Esophagus muscularis mucosa (tissue), 4 donors: ENCODE measurements at places on chromosomes 16 and 17. TPM values are rescaled to one million over a fixed set of nuclear protein-coding genes. Genes with fewer than 3 reads are reported as not detected.

The EPN3 gene
- not detected for total RNA-seq

The PITPNM3 gene
- total RNA-seq: 64.2 TPM

The G6PC3 gene
- total RNA-seq: 28.2 TPM

The CSH1 gene
- not detected for total RNA-seq

The ACADVL gene
- total RNA-seq: 516 TPM

GRCh38 chr17:31390748-31391495 lies 553 bp upstream of the RAB11FIP4 start:
- peak overlapping the region; percentile 62 for H3K4me3 ChIP-seq
- H3K27ac ChIP-seq: no peak overlapping the region
- peaks cover 3% of the 10 kb centered on the region for H3K27me3 ChIP-seq
- peak; percentile 77 for DNase-seq
- peaks cover 11% of the 10 kb centered on the region for H3K4me1 ChIP-seq

DNA sequence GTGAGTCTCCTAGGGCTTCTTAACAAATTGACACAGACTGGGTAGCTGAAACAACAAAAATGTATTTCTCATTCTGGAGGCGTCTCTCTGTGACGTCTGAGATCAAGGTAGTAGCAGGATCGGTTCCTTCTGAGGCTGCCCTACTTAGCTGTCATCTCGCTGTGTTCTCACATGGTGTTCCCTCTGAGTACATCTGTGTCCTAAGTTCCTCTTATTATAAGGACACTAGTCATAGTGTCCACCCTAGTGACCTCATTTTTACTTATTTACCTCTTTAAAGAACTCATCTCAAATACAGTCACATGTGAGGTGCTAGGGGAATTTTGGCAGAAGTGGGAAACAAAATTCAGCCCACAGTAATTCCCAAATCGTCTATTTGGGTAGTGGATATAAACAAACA lies 529.1 kb downstream of the NPIPA7 start:
- H3K27ac ChIP-seq: no peak overlapping the region
- DNase-seq: peak; percentile 19
- no peaks in the 10 kb centered on the region for H3K4me1 ChIP-seq
- no peak overlapping the region for H3K4me3 ChIP-seq
- H3K27me3 ChIP-seq: no peaks in the 10 kb centered on the region

- H3K27ac ChIP-seq: no peak overlapping the region
- H3K4me1 ChIP-seq: no peaks in the 10 kb centered on the region
- H3K36me3 ChIP-seq: no peaks in the 10 kb centered on the region
- no peak for DNase-seq
These were observed 506.8 kb upstream of the SOX9 start for GRCh38 chr17:71613996-71614395.

- no peaks in the 10 kb centered on the region for H3K27me3 ChIP-seq
- H3K27ac ChIP-seq: peak overlapping the region; percentile 19
- H3K36me3 ChIP-seq: peaks cover 59% of the 10 kb centered on the region
- no peak overlapping the region for H3K4me3 ChIP-seq
- H3K4me1 ChIP-seq: no peaks in the 10 kb centered on the region
These were observed 27.9 kb downstream of the SMG6 start for GRCh38 chr17:2275722-2276121.

GRCh38 chr17:81249223-81250040 lies 10.3 kb downstream of the NDUFAF8 start:
- DNase-seq: no peak
- no peak overlapping the region for H3K27ac ChIP-seq
- H3K27me3 ChIP-seq: no peaks in the 10 kb centered on the region
- H3K36me3 ChIP-seq: peaks cover 34% of the 10 kb centered on the region

- no peaks in the 10 kb centered on the region for H3K36me3 ChIP-seq
- peaks cover 7% of the 10 kb centered on the region for H3K4me1 ChIP-seq
- no peak overlapping the region for H3K27ac ChIP-seq
- H3K4me3 ChIP-seq: no peak overlapping the region
- DNase-seq: peak; percentile 70
These were observed 57.7 kb downstream of the CMC2 start for GRCh38 chr16:80948886-80949493.

- H3K27ac ChIP-seq: no peak overlapping the region
- H3K27me3 ChIP-seq: no peaks in the 10 kb centered on the region
- no peaks in the 10 kb centered on the region for H3K36me3 ChIP-seq
- DNase-seq: no peak
- H3K4me1 ChIP-seq: peaks cover 53% of the 10 kb centered on the region
These were observed 315.4 kb downstream of the MAP2K6 start for GRCh38 chr17:69729944-69730343.

DNA sequence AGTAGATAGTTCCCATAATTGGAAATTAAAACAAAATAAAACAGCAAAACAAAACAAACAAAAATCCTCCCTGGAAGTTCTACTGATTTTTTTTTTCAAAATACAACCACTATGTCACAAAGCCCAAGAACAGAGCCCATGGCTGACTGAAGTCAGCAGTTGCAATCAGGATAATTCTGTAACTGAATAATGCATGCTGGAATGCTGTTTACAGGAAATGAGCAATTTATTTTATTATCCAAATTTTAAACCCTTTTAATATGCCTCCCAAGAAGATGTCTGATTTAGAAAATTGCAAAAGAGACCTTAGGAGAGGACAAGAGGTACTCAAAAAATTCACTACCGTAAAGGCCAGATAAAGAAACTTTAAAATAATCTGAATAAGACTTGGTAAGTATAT lies 578.2 kb downstream of the TOX3 start:
- H3K4me1 ChIP-seq: no peaks in the 10 kb centered on the region
- H3K36me3 ChIP-seq: no peaks in the 10 kb centered on the region
- H3K4me3 ChIP-seq: no peak overlapping the region
- DNase-seq: no peak
- H3K27ac ChIP-seq: no peak overlapping the region

DNA sequence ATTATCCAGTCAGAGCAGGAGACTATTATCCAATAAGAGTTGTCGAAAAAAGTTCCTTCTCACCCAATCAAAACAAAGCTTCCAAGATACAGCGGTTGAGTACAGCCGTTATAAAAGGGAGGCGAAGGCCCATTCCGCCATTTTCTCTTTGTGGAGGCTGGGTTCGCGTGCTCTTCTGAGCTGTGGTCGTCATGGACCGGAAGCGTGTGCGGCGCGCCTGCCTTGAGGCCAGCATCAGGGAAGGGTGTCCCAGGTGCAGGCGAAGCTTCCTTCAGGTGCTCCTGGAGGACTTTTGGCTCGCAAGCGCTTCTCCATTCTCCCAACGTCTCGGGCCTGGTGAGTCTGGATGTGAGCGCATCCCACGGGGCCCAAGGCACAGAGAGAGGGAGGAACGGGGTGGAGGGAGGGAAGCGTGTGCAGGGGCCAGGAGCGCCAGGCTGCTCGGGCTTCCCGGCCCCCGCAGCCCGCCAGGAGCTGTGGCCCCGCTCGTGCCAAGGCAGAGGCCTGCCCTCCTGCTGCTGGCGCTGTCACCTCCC lies 99.2 kb downstream of the GOSR1 start:
- no peaks in the 10 kb centered on the region for H3K27me3 ChIP-seq
- no peak for DNase-seq
- no peak overlapping the region for H3K27ac ChIP-seq
- H3K4me3 ChIP-seq: no peak overlapping the region
- no peaks in the 10 kb centered on the region for H3K36me3 ChIP-seq
- H3K4me1 ChIP-seq: no peaks in the 10 kb centered on the region

GRCh38 chr16:31475946-31476302 lies 4.0 kb downstream of the TGFB1I1 start:
- H3K27me3 ChIP-seq: no peaks in the 10 kb centered on the region
- peaks cover 79% of the 10 kb centered on the region for H3K4me1 ChIP-seq
- peak overlapping the region; percentile 36 for H3K4me3 ChIP-seq
- peak overlapping the region; percentile 70 for H3K27ac ChIP-seq
- H3K36me3 ChIP-seq: peaks cover 46% of the 10 kb centered on the region
- DNase-seq: no peak

DNA sequence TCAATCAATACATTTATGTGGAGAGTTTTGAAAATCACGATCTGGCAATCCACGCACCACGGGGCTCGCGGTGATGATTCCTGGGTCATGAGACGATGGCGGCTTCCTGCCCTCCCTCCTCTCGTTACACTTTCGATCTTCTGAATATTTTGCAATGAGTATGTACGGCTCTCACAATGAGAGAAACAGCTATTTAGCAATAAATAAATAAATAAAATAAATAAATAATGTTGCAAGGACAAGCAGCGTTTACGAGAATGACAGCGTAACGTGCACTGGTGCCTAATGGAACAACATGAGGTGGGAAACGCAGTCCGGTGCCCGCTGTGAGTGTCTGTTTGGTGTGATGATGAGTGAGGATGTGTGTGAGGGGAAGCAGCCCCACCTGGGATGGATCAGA lies 46.7 kb upstream of the JPH3 start:
- no peaks in the 10 kb centered on the region for H3K27me3 ChIP-seq
- H3K4me1 ChIP-seq: peaks cover 11% of the 10 kb centered on the region
- H3K36me3 ChIP-seq: no peaks in the 10 kb centered on the region
- H3K4me3 ChIP-seq: no peak overlapping the region
- DNase-seq: no peak
- no peak overlapping the region for H3K27ac ChIP-seq

GRCh38 chr17:47973541-47973940 lies 2.6 kb downstream of the CDK5RAP3 start:
- peaks cover 28% of the 10 kb centered on the region for H3K4me1 ChIP-seq
- no peak overlapping the region for H3K27ac ChIP-seq
- no peaks in the 10 kb centered on the region for H3K27me3 ChIP-seq

GRCh38 chr17:44708401-44709263 lies at the start of gene DBF4B:
Gene DBF4B (plus strand): TSS chr17:44708665. CDS start chr17:44708821, 156 bp downstream.
- peak; percentile 92 for DNase-seq
- H3K4me3 ChIP-seq: peak within 1 kb of the TSS; percentile 79
- peaks cover 15% of the 10 kb centered on the region for H3K4me1 ChIP-seq
- peak within 1 kb of the TSS; percentile 74 for H3K27ac ChIP-seq
- no peaks in the 10 kb centered on the region for H3K27me3 ChIP-seq

DNA sequence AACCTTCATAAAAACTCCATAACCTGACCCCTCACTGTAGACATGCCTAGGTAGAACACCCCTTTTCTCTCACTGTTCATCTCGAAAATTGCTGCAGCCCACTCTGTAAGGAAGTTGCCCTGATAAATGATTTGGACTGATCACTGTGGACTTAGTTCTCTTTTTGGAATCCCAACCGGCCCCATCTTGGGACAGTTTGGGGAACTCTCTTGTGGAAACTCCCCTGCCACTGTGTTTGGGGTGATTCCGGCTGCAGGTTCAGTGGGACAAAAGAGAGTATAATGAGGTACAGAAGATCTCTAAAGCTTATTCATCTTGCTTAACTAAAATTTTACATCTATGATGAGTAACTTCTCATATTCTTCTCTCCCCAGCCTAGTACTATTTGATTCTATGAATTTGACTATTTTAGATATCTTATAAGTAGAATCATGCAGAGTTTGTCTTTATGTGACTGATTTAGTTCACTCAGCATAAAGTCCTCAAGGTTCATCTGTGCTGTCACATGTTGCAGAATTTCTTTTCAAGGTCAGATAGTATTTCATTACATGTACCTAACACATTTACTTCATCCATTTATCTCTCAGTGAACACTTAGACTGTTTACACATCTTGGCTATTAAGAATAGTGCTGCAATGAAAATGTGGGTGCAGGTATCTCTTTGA lies 84.9 kb downstream of the ABCA8 start:
- no peak overlapping the region for H3K4me3 ChIP-seq
- peaks cover 3% of the 10 kb centered on the region for H3K36me3 ChIP-seq
- no peak overlapping the region for H3K27ac ChIP-seq
- DNase-seq: no peak
- no peaks in the 10 kb centered on the region for H3K4me1 ChIP-seq

- no peaks in the 10 kb centered on the region for H3K36me3 ChIP-seq
- H3K27ac ChIP-seq: no peak overlapping the region
- peaks cover 14% of the 10 kb centered on the region for H3K27me3 ChIP-seq
These were observed 89.9 kb downstream of the CYLD start for GRCh38 chr16:50831751-50832150.

DNA sequence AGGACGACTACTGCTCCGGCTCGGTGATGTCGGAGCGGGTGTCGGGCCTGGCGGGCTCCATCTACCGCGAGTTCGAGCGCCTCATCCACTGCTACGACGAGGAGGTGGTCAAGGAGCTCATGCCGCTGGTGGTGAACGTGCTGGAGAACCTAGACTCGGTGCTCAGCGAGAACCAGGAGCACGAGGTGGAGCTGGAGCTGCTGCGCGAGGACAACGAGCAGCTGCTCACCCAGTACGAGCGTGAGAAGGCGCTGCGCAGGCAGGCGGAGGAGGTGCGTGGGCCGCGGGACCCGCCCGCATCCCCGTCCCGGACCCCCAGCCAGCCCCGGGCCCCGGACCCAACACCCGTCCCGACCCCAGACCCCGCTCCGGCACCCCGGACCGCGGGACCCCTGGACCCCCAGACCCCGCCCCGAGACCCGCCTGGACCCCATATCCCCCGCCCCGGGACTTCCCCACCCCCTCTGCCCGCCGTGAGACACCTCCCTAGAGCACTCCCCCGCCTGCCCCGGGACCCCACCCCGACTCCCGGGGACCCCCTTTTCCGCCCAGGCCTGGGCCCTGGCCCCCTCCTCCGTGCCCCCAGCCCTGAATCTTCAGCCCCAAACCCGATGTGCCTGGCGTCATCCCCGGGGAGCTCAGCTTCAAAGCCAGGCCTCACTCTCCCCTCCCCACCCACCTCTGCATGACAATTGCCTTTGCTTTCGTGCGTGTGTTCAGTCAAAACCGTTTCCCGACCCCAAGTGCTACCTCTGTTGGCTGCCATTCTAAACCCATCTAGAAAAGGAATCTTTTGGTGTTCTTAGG lies 594 bp downstream of the MAPK8IP3 start:
- peak overlapping the region; percentile 92 for H3K4me3 ChIP-seq
- H3K4me1 ChIP-seq: peaks cover 61% of the 10 kb centered on the region
- peaks cover 11% of the 10 kb centered on the region for H3K36me3 ChIP-seq
- no peak for DNase-seq
- peak overlapping the region; percentile 91 for H3K27ac ChIP-seq

GRCh38 chr17:63848834-63849689 lies 6.6 kb upstream of the SMARCD2 start:
- no peaks in the 10 kb centered on the region for H3K36me3 ChIP-seq
- DNase-seq: peak; percentile 98
- peak overlapping the region; percentile 77 for H3K27ac ChIP-seq
- peak overlapping the region; percentile 44 for H3K4me3 ChIP-seq
- no peaks in the 10 kb centered on the region for H3K27me3 ChIP-seq

DNA sequence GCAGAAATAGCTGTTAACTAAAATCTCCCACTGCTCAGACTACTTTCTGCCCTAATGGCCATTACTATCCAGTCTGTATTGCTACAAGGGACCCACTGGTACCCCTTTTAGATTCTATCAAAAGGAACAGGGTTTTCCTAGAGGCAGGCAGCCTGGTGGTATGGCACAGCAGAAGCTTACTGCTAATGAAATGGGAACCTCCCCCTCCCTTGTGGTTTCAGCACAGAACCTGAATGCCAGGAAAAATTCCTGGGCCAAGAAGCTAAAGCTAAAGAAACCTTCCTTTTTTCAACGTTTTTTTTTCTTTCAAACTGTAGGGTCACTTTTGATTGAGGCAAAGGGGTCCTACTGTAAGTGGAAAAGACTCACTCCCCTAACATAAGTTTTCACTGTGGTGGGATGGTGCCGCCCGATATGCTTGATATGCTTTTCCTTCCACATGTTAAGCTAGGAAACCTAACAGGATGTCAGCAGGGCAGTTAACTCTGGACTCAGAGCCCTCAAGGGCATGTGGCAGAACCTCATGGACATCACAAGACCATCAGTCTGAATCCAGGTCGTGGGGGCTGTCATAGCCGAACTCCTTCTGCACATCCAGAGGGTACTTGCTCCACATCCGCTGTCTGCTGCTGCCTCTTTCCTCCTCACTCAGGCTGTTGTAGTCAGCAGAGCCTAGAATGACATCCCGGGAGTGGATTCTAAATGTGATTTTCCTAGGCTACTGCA lies 9.8 kb downstream of the SLC7A6OS start:
- DNase-seq: no peak
- H3K27ac ChIP-seq: peak overlapping the region; percentile 65
- peaks cover 31% of the 10 kb centered on the region for H3K36me3 ChIP-seq
- no peak overlapping the region for H3K4me3 ChIP-seq
- no peaks in the 10 kb centered on the region for H3K27me3 ChIP-seq
